Stimulated activated CD8-positive, alpha-beta memory T cell treated with anti-CD3 and anti-CD28 coated beads, Interleukin-7, amount 100 ng/mL, for 1 hour (primary cell): ENCODE measurements at places on chromosomes 13 and 19.
A peak's percentile ranks its signal among the peaks of the same experiment; 100 is the strongest.

- no peak for DNase-seq
These were observed 2738.9 kb upstream of the PCDH20 start for GRCh38 chr13:64154514-64154913.

DNA sequence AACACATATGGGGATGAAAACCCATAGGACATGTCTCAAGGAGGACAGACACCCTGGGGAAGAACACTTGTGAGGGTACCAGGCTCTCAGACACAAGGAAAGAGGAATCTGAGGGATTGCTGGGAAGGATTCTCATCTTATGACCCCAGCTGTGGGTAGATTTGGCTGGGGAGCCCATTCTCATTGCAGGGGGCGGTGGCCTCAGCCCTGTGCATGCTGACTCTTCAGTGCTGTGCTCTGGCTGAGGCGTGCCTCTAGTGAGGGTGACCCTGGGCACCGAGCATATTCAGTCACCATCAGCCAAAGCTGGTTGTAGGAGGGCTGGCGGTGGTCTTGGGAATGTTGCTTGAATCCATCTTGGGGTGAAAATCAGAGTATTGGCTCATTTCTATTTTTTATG lies 140.7 kb downstream of the TM9SF2 start:
- DNase-seq: no peak

DNA sequence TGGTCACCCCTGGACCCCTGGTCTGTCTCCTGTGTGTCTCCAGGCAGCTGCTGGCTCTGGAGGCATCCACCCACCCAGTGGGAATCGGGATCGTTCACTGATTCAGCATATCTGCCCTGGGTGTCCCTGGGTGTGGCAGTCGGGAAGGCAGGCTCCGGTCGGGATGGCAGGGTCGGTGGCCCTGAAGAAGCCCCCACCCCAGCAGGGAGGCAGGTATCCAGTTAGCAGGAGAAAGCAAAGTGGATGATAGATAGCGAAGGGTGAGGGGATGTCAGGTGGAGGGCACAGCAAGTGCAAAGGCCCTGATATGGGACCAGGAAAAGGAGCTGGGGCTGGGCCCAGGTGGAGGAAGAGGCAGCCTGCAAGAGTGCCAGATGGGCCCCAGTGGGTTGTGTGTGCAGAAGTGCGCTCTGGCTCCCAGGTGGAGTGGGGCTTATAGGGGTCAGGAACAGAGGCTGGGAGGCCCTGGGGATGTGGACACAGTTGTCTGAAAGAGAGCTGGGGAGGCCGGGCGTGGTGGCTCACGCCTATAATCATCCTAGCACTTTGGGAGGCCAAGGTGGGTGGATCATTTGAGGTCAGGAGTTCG lies 2.3 kb downstream of the SSBP4 start:
- no peak for DNase-seq

- no peak for DNase-seq
These were observed 15.6 kb downstream of the NAA16 start for GRCh38 chr13:41326661-41327060.

- DNase-seq: no peak
These were observed 90.9 kb downstream of the TEX29 start for GRCh38 chr13:111411151-111411858.

- DNase-seq: no peak
These were observed 383.1 kb upstream of the HTR2A start for GRCh38 chr13:47279920-47280319.

GRCh38 chr13:65532231-65532630 lies 1697.9 kb downstream of the PCDH9 start:
- no peak for DNase-seq

GRCh38 chr19:51354742-51355148 lies 11.4 kb downstream of the ETFB start:
- no peak for DNase-seq

- no peak for DNase-seq
These were observed 293.6 kb downstream of the TDRD3 start for GRCh38 chr13:60690604-60691003.

GRCh38 chr13:103884101-103884723 lies 818.0 kb upstream of the SLC10A2 start:
- DNase-seq: no peak

GRCh38 chr19:29259867-29260281 lies 46.9 kb upstream of the UQCRFS1 start:
- no peak for DNase-seq

GRCh38 chr13:46936525-46936924 lies 39.7 kb upstream of the HTR2A start:
- DNase-seq: no peak

DNA sequence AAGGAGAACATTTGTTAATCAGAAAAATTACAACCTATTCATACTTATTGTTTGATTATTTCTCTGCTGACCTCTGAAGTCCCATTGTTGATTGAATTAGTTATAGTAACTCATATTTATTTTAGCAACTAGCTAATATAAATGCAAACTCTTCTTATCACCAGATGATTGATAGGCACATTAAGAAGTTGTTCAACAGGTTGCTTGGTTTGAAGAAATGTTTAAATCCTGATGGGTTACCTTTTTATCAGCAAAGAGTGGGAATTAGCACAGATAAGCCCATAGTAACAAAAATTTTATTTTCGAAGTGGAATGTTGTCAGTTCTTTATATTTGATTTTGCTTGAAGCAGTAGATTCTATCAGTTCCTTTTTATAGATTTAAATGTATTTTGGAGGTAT lies 44.4 kb downstream of the KLF5 start:
- DNase-seq: no peak

DNA sequence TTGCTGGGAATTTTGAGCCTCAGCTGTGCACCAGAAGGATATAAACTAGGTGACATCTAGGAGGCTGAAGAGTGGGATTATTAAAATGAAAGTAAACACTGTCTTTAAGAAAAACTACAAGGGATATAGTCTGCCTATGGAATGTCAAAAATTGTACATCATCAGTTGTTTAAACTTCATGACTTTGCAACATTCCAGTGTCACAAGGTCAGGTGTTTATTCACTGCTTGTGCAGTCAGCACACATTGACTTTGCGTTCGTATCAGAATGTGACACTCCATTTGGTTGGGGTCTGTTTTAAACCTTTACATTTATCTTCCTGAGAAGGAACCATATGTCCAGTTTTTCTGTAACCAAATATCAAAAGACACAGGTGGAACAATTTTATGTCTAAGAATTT lies 85.6 kb downstream of the KL start:
- no peak for DNase-seq

DNA sequence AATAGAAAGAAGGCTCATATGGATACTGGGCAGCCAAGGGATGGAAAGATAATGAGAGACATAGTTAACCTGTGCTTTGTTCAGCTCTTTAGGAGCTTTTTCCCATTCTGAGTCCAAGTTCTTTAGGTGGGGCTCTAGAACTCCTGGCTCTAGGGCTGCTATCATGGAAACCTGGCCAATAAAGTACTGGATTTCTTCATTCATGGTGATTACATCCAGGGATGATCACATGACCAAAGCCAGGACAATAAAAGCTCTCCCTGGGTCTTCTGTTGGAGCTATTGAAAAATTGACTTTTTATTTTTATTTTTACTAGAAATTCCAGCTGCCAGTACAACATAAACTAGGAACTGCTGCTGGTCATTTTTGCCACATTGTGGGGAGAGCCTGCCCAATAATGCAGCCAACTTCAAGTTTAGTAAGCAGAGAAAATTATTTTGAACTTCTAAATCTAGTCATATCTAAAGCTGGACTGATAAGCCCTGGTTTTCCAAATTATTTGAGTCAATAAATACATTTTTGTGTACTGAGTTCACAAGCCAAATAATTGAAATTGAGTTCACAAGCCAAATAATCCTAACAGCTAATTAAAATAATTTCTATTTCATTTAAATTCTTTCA lies 224.9 kb upstream of the STARD13 start:
- no peak for DNase-seq

- no peak for DNase-seq
These were observed 181.8 kb upstream of the UBL3 start for GRCh38 chr13:30032263-30032662.

- DNase-seq: no peak
These were observed 4.0 kb downstream of the PDS5B start for GRCh38 chr13:32590266-32590665.

DNA sequence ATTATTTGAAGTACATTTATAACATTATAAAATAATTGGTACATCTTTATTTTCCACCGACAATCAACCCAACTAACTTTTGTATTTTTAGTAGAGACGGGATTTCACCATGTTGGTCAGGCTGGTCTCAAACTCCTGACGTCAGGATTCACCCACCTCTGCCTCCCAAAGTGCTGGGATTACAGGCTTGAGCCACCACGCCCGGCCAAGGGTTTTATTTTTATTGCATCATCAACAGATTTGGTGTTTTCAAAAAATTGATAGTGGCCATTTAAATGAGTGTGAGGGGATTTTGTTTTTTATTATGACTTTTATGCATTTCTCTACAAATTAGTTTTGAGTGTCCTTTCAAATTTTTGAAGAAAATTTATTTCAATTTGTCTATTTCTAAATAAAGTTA lies 10.6 kb downstream of the ZNF726 start:
- DNase-seq: no peak

GRCh38 chr19:47573071-47574026 lies at the start of gene ZNF541:
Gene ZNF541 (minus strand): TSS chr19:47573148. CDS start chr19:47555856, 17,292 bp downstream.
- DNase-seq: peak; percentile 71

GRCh38 chr13:74930402-74931165 lies 551.4 kb downstream of the TBC1D4 start:
- no peak for DNase-seq

- no peak for DNase-seq
These were observed 84.3 kb downstream of the SIPA1L3 start for GRCh38 chr19:37991176-37991835.

GRCh38 chr19:19106056-19106551 lies 32.2 kb downstream of the TMEM161A start:
- no peak for DNase-seq

DNA sequence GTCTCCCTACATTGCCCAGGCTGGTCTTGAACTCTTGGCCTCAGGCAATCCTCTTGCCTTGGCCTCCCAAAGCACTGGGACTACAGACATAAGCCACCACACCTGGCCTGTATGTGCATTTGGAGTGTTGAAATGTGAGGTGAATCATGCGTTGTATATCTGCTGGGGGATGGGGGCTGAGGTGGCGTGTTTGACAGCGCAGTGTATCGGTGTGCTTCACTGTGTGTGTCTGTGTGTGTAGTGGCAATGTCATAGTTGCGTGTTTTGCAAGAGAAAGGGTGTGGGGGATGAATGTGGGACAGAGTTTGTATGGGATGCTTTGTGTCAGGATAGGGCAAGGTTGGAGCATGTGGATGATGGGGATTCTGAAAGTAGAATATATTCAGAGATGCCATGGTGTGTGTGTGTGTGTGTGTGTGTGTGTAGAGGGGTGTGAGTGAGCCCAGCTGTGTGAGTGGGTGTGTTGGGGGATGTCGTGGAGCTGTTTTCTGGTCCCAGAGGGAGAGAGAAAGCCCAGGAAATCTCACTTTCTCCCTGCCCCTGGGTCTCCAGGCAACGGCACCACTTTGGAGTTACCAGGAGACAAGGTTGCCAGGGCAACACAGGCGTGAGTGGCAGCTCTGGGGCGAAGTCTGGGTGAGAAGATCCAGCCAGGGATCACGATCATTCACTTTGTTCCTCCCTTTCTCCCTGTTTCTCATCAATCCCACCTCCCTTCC lies 1.1 kb upstream of the SWSAP1 start:
- no peak for DNase-seq

- no peak for DNase-seq
These were observed 380.0 kb downstream of the ZNF536 start for GRCh38 chr19:30752201-30752600.

DNA sequence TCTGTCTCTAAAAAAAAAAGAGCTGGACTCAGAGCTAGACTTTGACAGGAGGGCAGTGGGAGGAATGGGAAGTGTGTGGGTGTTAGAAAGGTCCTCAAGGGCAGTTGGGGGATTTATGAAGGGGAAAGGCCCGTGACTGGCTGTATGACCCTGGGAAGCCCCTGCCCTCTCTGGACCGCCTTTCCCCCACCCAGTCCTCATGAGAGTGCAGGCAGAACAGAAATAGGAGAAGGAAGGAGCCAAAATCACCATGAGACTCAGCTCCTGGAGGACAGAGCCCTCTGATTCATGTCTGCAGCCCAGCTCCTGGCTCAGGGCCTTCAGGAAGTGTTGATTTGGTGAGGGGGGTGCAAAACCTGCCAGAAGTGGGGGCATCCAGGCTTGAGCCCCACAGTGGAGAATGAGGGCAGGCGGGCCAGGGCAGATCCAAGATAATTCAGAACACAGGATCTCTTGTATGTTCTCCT lies 8.7 kb upstream of the SMG9 start:
- no peak for DNase-seq

DNA sequence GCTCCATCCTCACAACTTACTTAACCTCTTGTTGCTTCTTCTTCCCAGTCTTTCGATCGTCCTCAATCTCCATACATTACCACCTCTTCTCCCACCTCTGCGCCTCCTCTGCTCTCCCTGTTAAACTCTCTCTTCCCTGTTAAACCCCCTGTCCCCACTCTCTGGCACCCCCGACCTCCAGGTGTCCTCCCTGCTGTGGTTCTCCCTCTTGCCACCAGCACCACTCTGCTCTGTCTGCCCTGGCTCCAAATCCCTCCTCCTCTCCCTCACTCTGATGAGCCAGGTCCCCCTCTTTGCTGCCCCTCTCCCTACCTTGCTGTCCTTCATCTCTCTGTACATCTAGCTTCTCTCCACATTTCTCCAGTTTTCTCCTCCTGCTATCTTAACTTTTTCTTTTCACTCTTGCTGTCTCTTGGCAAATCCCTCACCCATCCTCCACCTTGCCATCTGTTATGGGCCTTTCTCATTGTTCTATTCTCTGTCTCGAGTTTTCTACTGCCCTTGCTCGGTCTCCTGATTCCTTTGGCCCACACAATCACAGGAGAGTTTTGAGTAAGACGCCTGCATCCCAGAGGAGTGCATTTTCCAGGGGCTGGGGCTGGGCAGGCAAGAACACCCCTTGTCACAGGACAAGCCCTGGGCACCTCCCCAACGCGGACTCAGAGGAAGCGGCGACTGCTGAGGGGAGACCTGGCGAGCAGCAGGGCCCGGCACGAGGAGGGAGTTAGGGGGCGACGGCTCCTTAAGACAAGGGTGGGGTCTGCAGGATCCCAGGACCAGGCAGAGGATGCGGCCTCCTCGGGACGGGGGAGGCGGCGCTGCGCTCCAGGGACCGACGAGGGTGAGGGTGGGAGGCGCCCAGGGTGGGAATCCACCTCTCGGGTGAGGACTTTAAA lies 21.4 kb upstream of the ERVV-1 start:
- DNase-seq: no peak

- DNase-seq: no peak
These were observed 28.7 kb upstream of the N4BP2L1 start for GRCh38 chr13:32456591-32456990.

DNA sequence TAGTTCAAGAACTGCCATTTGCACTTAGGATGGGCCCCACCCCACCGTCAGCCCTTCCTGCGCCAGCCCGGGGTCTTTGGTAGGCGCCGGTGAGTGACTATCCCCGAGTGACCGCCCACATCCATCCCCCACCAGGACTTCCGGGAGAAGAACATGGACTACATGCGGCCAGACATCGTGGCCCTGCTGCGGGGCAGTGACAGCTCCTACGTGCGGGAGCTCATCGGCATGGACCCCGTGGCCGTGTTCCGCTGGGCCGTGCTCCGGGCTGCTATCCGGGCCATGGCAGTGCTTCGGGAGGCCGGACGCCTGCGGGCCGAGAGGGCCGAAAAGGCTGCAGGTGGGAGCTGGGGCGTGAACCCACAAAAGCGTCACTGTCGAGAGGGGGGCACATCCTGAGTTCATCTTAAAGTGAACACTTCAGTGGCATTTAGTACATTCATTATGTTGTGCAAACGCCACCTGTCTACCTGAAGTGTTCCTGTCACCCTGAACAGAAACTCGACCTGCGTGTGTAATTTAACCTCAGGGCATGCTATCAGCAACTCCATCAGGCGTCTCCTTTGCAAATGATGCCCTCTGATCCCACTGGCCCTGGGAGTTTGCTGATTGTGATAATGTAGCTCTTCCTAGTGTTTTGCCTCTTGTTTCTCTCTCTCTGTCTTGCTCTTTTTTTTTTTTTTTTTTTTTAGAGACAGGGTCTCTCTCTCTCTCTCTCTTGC lies 42.4 kb upstream of the USE1 start:
- no peak for DNase-seq
